Mesenteric fat pad (tissue), 1 donor: ENCODE measurements at places on chromosomes 12 and 14.

DNA sequence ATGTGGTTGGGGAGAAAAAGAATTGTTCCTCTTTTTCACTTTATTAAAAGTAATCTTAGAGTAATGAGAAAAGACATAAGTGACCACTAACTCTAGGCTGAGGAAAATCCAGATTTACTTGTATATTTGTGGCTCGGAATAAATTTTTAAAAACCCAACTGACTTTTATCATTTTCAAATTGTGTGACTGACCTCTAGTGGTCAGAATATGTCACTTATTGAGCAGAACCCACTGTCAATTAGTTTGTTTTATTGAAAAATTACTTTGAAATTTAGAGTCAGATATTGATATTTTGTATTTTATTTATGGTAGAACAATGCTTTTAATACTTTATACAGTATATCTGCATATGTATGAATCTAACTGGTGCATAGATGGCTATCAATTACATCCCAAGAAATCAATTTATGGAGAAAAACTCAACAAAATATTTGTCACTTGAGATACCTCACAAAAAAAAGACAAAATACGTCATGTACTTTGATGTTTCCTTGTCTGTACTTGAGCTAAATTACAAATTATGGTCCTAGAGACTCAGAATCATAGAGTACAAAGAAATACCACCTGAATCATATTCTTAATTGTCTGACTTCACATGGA is 229.4 kb downstream of the CNTN1 start:
- DNase-seq = no peak

- no peak for DNase-seq
These were observed 9.5 kb upstream of the NUMB start for GRCh38 chr14:73467800-73468199.

GRCh38 chr12:124923905-124924734 is 9.7 kb upstream of the UBC start:
- DNase-seq = no peak

- no peak for DNase-seq
These were observed 11.6 kb downstream of the HVCN1 start for GRCh38 chr12:110677206-110677911.

GRCh38 chr12:123043536-123044001 is 63.1 kb downstream of the ARL6IP4 start:
- no peak for DNase-seq

DNA sequence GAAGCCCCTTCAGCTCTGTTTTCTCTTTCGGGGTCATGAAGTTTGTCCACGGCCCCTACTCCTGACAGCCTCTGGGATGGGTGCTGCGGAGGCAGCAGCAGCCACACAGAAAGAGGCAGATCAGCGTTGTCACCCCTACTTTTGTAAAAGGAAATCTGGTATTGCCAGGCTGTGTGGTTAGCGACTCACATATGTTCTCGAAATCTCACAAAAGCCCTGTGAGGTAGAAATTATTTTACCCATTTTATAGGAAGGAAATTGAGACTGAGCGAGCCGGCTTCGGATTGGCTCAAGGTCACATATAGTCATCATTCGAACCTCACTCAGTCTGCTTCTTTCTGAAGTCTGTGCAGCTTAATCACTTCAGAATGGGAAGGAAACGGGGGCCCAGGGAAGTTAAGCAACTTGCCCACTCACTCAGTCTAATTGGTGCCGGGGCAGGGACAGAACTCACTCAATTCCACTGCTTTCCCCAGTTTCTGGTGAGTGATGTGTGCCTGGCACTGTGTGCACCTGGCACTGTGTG is 1.1 kb upstream of the CKAP4 start:
- DNase-seq = no peak

DNA sequence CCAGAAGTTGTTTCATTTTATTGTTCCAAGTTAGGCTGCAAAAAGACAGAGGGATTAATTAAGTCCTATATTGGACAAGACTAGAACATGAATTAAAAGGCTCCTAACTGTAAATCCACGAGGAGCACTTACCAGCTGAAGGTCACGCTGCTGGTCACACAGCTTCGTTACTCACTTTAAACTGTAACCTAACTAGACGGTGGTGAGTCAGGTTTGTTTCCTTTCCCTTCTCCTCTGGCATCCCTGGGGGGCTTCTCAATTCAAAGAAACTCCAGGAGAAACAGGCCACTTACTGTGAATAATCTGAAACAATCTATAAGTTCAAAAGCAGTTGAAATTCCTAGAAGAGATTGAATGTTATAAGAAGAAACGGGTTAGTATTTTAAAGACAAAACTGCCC is 331.4 kb downstream of the BCAT1 start:
- DNase-seq = no peak

- DNase-seq = no peak
These were observed 318.7 kb downstream of the LRFN5 start for GRCh38 chr14:41925409-41925808.

- no peak for DNase-seq
These were observed 381.1 kb downstream of the SEC23A start for GRCh38 chr14:38721822-38722431.

GRCh38 chr12:126182619-126183236 is 1117.5 kb downstream of the AACS start:
- DNase-seq = no peak

- no peak for DNase-seq
These were observed 109.1 kb downstream of the DAD1 start for GRCh38 chr14:22479776-22480464.

GRCh38 chr14:52000696-52001095 is 11.3 kb downstream of the RTRAF start:
- DNase-seq = no peak

DNA sequence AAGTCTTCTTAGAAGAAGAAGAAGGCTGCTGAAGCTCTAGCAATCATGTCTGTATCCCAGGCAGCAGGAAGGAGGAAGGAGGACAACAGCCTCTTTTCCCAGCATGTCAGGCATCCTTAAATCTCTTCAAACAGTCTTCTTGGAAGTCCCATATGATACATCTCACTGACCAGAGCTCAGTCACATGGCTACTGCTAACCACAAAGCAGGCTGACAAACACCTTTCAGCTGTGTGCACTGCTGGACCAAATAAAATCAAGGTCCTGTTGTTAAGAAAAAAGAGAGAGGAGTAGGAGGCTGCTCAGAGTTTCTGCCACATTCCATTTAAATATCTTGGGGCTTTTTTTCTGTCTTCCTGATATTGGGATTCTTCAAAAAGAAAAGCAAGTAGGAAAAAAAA is 203.4 kb upstream of the PELI2 start:
- no peak for DNase-seq

DNA sequence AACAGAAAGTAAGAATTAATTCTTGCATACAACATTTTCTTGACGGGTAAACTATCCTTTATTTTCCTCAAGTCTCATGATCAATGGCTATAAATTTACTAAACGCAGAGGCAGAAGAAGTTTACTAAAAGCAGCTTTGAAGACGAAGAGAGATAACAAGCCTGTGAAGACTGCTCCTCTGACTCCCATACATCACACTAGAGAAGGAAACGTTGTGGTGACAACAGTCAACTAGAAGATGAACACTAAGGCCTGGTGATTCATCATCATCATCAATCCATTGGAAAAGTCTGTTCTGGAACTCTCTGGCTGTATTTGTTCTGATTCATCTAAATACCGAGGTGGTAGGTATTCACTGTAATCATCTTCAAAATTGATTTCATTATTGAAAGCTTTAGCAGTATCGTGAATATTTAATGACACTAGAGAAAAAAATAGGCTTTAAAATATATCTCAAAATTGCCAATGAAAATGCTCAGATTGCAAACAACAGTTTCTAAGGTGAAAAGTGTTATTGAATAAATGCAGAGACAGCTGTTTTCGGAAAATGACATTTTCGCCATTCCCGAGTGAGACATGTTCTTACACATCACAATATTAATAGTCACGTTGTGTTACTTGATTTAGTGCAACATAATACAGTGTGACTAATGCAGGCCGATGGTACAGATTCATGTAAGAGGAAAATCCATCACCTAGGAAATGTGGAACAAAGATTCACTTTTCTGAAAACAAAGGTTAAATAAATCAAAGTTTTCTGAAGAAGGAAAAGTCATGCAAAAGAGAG is 260.5 kb downstream of the C12orf50 start:
- no peak for DNase-seq

- no peak for DNase-seq
These were observed 30.6 kb upstream of the SLC2A3 start for GRCh38 chr12:7966563-7966962.

GRCh38 chr12:49524660-49525324 is 14.0 kb upstream of the KCNH3 start:
- no peak for DNase-seq

DNA sequence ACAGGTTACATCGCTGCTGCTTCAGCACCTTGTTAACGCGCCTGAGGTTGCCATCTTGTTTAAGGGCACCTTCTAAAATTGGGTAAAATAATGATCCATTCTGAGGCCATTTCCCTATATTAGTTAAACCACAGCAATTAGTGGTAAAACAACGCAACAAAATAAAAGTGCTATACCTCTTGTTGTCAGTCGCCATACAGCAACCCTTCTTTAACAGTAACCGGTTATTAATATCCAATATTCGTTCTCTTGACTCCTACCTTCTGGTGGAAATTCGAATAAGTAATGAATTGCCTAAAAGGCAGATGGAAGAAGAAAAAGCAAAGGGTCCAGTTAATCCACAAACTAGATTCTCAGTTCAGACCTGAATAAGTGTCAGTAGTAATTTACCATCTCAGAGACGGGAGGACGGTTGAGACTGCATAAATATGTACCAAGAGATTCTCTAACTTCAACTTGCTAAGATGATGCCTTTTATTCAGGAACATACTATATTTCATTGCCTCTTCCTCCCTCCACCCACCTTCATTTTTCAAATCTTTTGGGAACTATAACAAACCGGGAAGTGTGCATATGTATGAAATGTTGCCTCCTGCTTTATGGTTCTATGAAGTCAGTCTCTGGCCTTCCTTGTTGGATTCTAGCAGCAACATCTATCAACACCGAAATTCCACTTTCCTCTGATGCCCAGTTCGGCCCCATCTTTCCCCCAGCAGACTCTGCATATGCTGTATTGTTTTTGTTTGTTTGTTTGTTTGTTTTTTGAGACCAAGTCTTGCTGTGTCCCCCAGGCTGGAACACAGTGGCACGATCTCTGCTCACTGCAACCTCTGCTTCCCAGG is 824 bp upstream of the PSMB5 start:
- DNase-seq = no peak

DNA sequence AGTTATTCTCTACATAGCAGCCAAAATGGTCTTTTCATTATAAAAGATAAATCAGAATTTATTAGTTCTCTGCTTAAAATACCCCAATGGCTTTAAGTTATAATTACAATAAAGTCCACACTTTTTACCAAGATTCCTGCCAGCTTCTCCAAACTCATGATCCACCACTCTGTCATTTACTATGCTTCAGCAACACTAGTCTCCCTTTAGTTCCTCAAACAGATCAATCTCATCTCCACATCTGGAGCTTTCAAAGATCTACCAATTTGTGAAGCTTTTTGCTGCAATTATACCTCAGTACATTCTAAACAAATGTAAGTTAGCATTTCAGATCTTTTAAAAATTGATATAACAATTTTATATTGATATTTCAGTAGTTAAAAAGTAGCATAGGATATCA is 24.9 kb downstream of the CATSPERB start:
- DNase-seq = no peak

DNA sequence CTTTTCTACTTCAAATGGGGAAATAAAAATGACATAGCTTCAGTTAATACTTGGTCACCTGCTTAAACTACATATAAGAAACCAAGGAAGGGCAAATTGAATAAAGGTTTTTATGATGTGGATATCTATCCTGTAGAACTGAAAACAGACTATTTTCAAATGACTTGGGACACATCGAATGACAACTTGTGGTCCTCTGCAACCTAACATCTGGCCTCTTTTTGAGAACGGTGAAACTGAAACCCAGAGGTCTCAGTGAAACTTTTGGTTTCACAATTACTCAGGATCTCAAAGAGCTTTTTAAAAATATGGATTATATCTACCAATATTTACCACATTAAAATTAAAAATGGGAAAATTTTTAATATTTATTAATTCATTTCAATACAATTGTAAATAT is 65.2 kb downstream of the PPP2R5E start:
- DNase-seq = no peak

- DNase-seq = no peak
These were observed 13.5 kb downstream of the UBR7 start for GRCh38 chr14:93220509-93220908.

DNA sequence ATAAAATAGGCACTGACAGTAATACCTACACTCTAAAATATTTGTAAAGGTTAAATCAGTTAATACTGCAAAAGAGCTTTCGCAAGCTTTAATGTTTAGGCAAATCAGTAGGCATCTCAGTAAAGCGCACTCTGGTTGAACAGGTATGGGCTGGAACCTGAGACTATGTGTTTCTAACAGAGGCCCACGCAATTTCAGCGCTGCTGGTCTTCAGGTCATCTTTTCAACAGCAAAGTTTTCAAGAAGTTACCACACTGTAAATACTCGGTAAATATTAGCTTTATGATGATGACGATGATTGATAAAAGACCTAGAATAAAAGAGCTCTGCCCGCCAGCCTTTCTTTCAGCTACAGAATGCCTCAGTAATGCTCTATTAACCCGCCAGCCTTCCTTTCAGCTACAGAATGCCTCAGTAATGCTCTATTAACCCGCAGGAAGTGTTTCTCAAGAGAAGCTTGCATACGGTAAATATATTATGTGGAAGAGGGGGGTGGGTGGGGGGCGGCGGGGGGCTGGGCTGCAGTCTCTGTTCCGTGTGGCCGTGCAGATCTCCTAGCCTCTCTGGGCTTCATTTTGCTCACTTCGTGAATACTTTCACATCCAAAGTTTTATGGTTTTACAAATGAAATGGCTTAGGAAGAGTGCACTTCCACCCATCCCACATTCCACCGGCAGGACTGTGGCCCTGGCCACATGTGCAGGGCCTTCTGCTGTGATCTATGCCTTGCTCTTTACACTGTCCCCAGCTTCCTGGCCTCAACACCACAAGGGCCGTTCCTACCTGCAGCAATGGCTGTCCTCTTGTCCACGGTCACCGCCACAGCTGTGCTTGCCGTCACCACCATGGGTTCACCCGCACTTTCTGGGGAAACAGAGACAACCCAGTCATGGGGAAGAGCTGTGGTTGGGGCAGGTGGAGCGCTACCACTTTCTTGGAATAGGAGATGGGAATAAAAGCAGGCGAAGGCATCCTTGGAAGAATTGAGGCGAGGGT is 19.9 kb downstream of the LRTM2 start:
- DNase-seq = no peak
